ENCODE measurements at places on chromosomes 12 and 14. TPM values are rescaled to one million over a fixed set of nuclear protein-coding genes. Genes with fewer than 3 reads are reported as not detected.

Gene MANSC4
- not detected for total RNA-seq

Gene PPFIA2
- 3.3 TPM for total RNA-seq

Gene HHIPL1
- total RNA-seq = 1.6 TPM

Gene CD9
- total RNA-seq = 436 TPM

Gene NANOG
- total RNA-seq = not detected
